ENCODE measurements at places on chromosomes 5 and 9.

DNA sequence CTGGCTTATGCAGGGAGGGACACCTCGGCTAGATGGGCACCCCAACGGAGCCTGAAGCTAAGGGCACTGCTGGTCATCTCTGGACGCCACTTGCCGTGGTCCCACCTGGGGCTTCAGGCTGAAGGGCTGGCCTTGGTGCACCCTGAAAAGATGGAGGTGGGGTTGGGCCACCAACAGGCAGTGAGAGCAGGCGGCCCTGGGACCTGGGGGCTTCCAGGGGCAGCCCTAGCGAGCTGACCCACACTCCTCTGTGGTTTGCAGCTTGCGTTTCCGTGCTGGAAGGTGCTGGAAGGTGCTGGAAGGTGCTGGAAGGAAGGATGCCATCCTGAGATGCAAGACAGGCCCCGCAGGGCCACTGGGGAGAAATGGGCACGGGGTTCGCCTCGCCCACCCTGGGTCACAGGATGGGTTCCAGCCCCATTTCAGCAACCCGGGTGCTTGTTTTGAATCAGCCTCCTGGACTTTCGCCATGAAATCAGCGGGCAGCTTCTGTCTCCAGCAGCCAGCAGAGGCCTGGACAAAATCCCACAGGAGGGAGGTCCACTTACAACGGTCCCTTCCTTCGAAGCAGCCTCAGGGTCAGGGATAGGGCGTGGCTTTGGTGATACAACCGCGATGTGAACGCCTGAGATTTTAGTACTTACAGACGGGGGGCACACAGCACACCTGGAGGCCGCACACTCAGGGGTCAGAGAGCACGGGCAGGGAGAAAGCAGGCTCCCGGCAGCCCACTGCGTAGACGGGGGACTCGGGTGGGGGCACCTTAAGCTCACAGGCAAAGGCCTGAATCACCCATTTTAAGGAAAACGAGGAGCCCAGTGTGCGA is 303.1 kb upstream of the IRX4 start:
- DNase-seq: no peak

DNA sequence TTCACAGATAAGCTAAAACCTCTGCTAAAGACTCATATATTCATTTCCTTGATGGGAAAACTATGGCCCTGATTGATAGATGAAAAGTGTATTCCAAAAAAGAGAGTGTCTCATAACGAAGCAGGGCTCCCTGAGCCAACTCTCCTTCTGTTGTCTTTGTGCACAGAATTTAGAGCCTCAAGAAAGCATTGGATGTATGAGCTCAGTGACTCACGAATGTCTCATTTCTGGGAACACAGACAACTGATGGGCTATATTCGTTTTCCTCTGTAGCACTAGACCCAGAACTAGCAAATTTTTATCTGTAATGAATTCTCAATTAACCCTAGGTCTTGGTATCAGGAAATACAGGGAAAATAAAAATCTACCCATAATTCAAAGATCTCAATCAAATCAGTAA is 88.4 kb downstream of the LMNB1 start:
- no peak for DNase-seq

DNA sequence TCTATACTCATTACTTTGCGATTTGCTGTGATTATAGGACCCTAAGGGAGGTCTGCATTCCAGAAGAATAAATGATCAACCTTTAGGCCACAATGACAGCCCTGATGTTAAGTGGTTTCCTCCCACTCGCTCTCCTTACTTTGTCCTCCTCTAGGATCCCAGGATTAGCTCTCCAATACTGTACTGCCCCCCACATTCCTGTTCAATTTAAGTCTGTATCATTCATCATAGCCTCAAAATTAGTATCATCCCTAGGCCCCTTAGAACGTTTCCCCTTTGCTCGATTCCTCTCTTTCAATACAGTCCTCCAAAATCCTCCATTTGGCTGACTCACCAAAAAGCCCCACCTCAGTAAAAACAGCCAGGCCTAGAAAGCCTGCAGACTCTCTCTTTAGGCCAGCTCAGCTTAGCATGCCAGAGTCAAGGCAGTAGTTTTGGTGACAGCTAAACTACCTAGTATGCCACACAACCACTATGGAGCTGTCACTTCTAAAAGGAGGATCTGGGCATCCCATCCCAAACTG is 24.4 kb downstream of the RNF145 start:
- no peak for DNase-seq

- no peak for DNase-seq
Observed at GRCh38 chr5:73459366-73459765, 10.8 kb upstream of the FOXD1 start.

GRCh38 chr9:16625811-16626210 is 244.7 kb downstream of the BNC2 start:
- no peak for DNase-seq

- no peak for DNase-seq
Observed at GRCh38 chr9:97382099-97382718, 29.7 kb upstream of the TDRD7 start.

DNA sequence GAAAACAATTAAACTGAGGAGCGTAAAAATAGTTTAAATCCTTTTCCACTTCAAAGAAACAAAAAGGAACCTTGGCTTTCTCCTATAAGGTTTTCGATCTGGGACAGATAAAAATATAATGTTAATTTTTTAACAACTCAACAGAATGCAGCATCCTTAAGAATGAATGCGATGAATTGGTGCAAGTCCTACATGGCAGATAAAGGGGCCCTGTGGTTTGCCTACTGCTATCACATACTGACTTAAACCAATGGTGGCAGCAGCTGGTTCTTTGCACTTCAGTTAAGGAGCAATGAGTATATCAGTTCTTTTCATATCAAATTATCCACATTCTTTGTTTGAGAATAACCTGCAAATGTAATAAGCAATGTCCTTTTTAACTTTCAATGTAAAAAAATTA is 12.4 kb upstream of the TYRP1 start:
- no peak for DNase-seq

GRCh38 chr5:165397516-165397915 is 1892.1 kb downstream of the MAT2B start:
- no peak for DNase-seq

DNA sequence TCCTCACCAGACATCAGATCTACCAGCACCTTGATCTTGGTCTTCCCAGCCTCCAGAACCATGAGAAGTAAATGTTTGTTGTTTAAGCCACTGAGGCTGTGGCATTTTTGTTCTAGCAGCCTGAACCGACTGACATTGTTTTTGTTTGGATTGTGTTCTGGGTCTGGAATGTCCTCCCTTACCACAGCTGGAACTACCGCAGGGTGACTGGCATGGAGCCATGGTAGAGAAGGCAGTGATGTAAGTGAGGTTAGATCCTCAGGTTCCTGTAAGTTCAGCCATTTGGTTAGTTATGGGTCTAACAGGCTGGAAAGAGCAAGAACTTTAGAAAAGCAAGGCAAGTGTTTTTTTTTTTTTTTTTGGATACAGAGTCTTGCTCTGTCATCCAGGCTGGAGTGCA is 209.3 kb downstream of the DAB2IP start:
- DNase-seq: no peak

- no peak for DNase-seq
Observed at GRCh38 chr9:95316274-95316673, 1.2 kb downstream of the FANCC start.

DNA sequence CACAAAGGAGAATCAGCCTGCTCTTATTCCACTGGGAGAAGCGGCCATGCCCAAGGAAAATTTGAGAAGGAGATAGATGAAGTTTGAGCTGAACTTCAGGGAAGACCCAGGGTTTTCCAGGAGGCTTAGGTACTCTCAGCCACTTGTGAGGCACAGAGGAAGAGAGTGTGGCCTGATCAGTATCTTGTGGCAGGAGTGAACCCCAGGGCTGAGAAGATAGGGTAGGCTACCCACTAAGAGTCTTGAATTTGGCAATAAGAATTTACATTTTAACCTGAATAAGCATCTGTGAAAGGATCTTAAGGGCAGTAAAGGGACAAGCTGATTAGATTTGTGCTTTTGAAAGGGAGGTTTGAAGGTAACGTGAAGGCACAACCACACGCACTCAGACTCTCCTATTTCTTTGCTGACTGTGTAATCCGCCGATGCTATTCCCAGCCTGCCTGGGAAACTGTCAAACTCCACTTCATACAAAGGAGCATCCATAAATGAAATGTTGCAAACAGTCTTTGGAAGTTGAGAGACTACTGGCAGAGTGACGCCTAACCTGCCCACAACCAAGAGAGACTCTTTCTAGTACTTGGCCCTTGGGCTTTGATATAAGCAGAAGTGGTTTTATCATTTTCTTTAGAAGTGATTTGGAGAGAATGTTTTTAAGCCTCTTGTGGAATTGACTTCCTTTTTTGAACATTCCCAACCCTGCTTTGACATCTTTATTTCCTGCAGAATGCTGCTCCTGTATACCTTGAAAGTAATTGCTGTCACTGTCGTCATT is 108.2 kb upstream of the VCAN start:
- DNase-seq: no peak

Data from stimulated activated CD8-positive, alpha-beta memory T cell treated with anti-CD3 and anti-CD28 coated beads, Interleukin-7, amount 100 ng/mL, for 24 hours (primary cell).